A549 treated with GW870086 at 1 μM for 4 hours (cell line): ENCODE measurements at places on chromosomes 11 and 22. TPM values are rescaled to one million over a fixed set of nuclear protein-coding genes. Genes with fewer than 3 reads are reported as not detected.

Gene MMP20
- total RNA-seq: not detected in 5 replicates

Gene TTC28
- total RNA-seq: 1.8 to 3.2 TPM (median 2.8 TPM) in 5 replicates

Gene CEP126
- 1.8 to 3.4 TPM (median 2.7 TPM) in 5 replicates for total RNA-seq

Gene TSPAN32
- not detected in 5 replicates for total RNA-seq

Gene MPZL3
- total RNA-seq: 0.19 to 0.50 TPM (median 0.31 TPM) in 5 replicates

Gene SPON1
- not detected in 5 replicates for total RNA-seq

Gene FAM111B
- total RNA-seq: 6.5 to 7.7 TPM (median 7.3 TPM) in 5 replicates

Gene DEUP1
- total RNA-seq: not detected in 5 replicates

Gene TST
- 46.4 to 59.7 TPM (median 53.0 TPM) in 5 replicates for total RNA-seq

Gene KRTAP5-2
- not detected in 5 replicates for total RNA-seq

Gene CHRNA10
- total RNA-seq: 0.51 to 1.7 TPM (median 1.1 TPM) in 5 replicates
